ENCODE measurements at places on chromosomes 2 and 18.
A peak's percentile ranks its signal among the peaks of the same experiment; 100 is the strongest.

DNA sequence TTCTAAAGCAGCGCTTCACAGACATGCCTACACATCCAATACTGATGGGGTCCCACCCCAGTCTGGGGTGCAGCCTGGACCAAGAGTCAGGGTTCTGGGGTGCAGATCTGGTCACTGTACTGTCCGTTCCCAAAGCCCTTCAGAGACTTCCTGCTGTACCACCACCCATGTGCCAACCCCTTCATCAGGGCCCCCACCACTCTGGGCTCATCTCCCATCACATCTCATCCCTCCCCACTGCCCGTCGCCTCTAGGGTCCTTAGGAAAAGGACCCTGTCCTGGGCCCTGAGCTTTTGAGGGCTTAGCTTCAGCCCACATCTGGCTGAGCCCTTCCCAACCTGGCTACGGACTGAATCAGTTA lies 37.9 kb upstream of the ID2 start:
- peak; percentile 41 for DNase-seq

DNA sequence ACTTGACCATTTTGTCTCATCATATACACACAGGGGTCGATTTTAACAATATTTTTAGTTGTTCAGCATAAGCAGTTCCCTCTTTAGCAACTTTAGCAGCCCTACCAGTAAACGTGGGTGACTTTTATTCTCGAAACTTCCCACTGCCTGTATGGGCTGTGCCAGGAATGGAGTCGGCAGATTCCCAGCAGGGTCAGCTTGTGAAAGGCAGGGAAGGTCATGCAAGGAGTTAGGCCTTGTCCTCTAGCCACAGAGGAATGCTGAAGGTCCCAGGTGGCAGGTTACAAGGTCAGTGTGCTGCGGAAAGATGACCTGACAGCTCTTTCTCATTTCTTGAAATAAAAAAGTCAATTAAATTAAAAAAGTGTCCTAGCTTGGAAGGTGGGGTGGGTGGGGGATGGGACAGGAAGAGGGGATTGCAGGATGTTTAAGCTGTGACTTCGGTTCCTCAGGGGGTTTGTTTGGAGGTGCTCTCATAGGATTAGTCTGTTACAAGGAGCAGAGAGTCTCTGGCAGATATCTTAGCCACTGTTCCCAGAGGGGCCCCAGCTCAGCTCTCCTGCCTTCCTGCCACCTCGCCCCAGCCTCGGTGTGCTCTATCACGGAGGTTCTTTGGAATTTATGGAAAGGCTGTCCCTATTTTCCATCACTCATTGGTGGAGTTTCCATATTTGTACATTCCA lies 21.4 kb downstream of the DRC1 start:
- no peak for DNase-seq

DNA sequence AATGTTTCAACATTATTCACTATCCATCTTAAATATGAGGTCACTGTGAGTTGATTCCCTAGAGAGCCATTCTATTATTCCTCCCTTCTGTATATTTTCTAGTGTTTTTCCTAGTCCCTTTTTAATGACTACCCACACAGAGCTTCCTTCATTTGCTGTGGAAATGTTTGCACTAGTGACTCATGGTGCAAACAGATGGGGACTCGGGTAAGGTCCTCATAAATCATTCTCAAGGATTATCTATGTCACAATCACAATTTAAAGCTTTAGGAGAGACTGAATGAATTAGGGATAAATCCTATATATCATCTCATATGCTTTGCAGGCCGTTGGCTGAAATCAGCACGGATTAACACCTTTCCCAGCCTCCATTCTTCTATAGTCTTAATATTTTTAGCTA lies 159.6 kb downstream of the DCC start:
- DNase-seq = no peak

DNA sequence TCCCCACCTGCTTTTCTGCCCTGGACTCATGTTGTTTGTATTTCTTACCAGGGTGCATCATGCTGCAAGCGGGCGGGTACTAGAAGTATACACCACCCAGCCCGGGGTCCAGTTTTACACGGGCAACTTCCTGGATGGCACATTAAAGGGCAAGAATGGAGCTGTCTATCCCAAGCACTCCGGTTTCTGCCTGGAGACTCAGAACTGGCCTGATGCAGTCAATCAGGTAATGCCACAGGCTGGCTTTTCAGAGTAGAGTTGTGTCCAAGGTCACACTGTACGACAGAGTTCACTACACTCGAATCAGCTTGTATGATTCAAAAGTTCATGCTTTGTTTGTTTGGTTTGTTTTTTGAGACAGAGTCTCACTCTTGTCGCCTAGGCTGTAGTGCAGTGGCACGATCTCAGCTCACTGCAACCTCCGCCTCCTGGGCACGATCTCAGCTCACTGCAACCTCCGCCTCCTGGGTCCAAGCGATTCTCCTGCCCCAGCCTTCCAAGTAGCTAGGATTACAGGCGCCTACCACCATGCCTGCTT lies 19.4 kb downstream of the SRSF7 start:
- DNase-seq = no peak

- DNase-seq = no peak
Observed at GRCh38 chr2:218168635-218169462, 2.1 kb upstream of the CXCR1 start.

DNA sequence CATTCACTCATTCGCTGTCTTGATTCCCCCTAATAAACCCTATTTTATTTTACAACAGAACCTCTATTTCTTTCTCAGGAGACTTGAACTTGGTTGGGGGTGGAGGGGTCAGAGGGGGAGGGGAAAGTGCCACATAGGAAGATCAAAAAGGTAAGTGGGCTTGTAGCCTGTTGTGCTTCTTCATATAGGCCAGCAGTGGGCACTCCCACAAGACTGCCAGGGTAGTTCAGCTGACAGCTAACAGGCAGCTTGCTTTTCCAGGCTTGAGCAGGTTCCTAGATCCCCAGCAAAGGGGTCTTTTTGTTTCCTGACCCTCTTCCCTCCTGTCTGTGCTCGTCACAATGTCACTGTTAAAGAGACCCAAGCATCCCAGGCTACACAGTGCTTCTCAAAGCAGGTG lies 829 bp upstream of the KIAA2012 start:
- DNase-seq = no peak

DNA sequence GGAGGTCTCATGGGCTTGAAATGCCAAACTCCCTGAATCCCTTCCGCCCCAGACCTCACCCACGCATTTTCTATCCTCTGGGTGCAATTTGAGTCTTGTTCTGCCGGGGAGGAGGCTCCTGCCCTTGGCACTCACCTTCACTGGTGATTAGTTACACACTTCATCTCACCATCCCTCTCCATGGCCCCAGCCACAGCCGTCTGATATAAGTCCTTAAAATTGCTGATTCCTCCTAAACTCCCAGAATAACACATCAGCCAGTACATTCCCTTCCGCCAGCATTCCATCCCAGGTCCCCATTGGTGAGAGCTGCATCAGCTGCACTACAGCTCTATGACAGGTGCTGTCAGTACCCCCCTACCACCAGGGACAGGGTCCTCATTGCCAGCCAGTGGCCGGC lies 3.9 kb downstream of the TIMM21 start:
- no peak for DNase-seq

GRCh38 chr2:1838426-1838825 lies 94.1 kb upstream of the PXDN start:
- DNase-seq = peak; percentile 29

- no peak for DNase-seq
Observed at GRCh38 chr2:196961889-196962288, 35.4 kb upstream of the PGAP1 start.

- no peak for DNase-seq
Observed at GRCh38 chr18:74316257-74317170, 875 bp downstream of the C18orf63 start.

DNA sequence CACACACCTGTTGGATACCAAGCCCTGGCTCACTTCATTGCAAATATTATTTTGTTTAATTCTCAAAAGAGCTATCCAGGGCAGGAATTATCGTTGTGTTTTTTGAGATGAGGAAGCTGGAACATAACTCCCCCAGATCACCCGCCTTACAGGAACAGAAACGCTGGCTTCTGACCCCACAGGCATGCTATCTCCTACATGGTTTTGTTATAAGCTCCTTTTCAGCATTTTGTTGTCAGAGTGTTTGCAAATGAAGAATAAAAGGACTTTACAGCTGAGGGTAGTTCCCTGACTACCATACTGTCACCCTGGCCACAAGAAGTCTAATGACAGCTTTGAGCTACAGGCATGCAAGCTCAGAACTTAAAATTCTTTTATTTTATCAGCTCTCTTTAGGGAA lies 62.0 kb upstream of the MRPS9 start:
- DNase-seq = no peak

GRCh38 chr2:43708178-43708577 lies 31.9 kb upstream of the C1GALT1C1L start:
- DNase-seq = no peak

DNA sequence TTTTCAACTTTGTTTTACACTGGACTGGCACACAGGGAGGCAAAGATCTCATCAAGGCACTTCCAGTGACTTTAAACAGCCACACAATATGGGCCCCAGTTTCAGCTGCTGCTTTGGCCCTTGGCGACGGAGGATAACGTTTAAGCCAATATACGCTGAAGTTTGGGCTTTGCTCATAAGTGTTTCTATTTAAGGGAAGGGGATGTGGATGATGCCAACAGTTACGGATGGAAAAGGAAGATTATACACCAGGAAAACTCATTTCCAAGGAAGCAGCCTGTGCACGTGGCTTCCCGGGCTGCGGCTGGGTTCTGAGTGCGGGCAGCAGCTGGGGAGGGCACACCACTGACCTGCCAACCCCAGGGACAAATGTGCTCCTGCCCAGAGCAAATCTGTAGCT lies 151.1 kb downstream of the SH3BP4 start:
- no peak for DNase-seq

GRCh38 chr2:152038441-152038958 lies 60.3 kb downstream of the CACNB4 start:
- peak; percentile 82 for DNase-seq

DNA sequence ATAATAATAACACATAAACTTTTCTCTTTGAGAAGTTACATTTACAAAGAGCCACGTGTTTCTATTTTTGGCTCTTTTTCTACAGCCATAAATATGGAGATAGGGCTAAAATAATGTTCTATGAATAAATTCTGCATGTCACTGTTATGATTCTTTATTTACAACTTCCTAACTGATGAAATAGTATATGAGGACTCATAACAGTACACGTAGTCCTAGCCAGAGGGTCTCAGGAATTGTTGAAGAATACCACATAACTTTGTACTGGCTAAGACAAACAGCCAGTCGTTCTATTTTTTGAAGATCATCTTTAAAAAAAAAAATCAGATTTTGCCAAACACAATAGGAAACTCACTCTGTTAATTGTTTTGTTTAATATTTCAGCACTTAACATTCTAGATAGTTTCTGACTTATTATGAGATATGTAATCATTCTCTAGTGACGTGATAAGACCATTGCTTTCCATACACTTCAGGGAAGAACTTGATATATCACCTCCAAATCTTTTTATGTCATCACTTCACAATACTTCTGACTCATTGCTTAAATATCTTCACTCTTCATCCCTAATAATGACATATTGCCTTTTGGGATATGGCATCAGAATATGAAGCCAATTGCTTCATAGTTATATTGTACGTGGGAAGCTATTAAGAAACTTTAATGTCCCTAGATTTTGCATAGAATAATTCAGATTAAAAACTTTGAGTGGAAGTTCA lies 256.1 kb downstream of the XIRP2 start:
- no peak for DNase-seq
